Karpas-422 (cell line): ENCODE measurements at places on chromosomes 7 and 10.

GRCh38 chr7:138169441-138169851 lies 93.2 kb downstream of the AKR1D1 start:
- DNase-seq = no peak

DNA sequence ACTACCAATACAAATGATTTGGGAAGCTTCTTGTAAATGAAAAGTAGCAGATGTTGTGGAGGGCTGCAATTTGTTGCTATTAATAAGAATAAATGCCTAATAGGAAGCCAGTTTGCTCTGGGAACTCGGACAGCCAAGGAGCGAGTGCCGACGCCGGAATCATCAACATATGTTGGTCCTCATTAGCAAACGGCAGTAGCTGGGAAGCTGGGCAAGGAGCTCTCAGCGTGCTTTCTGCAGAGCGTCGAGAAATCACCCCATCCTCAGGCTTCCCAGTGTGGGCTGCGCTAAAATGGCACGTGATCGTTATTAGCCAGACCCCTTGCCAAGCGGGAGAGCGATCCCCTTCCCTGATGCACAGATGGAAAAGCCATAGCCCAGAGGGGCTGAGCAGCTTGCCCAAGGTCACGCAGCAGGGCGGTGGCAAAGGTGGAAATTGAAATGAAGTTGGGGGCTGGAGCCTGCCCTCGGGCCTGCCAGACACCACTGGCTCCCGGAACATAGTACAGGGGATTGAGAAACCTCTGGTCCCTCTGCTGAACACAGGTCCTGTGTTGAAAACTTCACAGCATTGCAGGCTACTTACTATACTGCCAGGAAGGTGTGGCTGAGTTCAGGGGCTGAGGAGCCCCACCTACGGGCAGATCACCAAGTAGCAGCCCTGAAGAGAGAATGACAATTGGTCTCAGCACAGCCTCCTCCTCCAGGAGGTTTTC lies 326.9 kb downstream of the PLXNA4 start:
- peak; percentile 67 for DNase-seq

DNA sequence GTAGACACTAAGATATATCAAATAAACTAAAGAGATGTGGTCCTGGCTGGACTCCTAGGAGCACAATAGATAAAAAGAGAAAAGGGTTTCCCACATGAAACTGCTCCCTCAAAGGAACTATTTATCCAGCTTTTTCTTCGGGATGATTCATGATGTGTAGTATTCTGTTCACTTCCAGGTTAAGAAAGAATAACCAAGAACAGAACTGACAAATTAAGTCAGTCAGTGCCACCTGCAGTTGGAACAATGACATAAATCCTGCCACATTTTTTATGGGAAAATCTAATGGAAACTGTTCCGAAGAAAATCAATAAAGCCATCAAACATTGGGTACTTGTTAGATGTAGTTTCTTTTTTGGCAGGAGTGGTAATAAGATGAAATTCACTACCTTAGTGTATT lies 87.1 kb downstream of the POLR1F start:
- no peak for DNase-seq

DNA sequence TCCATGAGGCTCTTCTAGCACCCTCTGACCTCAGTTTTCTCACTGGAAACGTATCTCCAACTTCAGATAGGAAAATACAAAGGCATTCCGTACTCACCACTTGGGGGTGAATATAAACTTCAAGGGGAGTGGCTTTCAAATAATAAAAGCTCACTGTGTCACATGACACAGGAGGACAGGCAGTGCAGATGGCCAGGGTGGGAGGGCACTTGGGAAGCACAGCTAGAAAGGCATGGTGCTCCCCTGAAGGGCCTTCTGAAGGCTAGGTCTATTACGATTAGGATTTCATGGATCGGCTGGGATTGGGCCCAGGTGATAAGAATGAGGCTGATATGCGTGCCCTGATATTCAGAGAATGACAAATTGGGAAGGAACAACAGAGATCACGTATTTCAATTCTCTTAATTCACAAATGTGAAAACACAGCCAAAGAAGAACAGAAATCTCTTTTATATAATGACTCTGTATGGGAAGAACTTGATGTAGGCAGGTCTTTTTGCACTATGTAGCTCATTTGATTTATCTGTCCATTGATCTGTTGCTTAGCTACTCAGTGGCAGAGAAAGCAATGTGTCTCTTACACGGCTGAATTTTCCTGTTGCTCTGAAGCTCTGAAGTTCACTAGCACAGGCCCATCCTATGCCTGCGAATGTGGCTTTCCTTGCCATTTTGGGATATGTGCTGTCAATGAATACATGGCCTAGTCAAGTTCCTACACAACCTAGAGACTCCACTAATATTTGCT lies 83.0 kb downstream of the BEND7 start:
- DNase-seq = no peak

GRCh38 chr10:14565199-14565598 lies 209.5 kb downstream of the FAM107B start:
- DNase-seq = no peak

- no peak for DNase-seq
These were observed 217.7 kb upstream of the ETV1 start for GRCh38 chr7:14207138-14207537.

DNA sequence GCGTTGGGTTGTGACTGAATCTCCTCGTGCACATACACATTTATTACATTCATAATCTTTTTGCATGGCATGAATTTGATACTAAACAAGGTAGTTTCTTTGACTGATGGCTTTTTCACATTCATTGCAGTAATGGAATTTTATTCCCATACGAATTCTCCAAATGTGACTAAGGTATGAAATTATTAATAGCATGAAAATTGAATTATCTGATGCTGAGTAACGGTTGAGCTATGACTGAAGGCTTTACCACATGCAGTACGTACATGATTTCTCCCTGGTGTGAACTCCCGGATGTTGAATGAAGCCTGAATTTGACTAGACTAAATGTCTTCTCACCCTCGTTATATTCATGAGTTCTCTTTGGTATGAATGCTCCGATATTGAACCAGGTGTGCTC lies 104.4 kb upstream of the C1GALT1 start:
- DNase-seq = no peak

DNA sequence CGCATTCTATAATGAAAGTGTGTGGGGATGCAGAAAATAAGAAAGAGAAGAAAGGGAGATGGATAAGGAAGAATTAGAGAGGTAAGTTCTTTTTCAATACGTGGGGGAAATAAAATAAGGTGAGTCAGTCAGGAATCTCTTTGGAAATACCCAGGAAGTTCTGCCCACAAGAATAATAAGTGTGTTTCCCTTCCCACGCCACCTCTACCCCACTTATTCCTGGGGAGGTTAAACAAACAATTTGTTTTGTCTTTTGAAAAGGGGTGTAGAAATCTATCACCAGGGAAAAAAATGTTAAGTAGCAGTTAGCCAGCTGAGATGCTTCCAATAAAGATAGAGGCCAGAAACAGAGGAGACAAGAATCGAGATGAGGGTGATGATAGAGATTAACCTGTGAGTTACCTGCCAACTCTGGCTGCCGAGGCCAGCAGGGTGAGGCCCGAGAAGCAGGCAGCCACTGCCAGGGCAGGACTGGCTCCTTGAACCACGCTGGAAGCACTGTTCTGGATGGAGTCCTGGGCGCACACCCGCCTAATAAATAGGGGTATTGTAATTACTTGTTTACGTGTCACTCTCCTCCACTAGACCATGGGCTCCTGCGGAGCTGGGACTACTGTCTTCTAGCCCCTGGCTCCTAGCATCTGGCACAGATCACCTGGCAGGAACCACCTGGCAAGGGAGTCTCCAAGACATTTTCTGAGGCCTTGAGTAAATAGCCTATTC lies 191.3 kb downstream of the FGFR2 start:
- no peak for DNase-seq

DNA sequence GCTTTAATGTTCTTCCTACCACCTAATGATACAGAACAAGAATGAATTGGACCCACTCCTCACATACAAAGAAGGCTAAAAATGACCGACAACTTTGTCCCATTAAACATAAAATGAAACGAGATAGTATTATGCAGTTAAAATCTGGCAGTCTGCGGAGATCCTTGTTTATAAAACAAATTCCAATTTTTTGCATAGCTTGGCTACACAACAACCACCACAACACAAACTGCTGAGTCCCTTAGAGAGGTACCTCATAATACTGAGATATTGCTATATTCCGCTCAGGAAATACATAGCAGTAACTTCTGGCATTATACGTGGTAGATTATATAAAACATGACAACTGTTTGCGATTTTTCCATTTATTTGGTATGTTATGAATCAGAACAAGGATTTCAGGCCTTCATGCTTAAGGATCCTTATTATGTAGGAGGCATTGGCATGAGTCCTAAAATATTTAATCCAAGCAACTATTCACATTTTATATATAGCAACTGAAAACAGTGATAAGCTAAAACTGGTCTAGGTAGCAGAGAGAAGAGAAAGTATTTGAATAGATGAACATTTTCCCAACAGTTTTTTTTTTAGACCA lies 96.0 kb downstream of the ANK3 start:
- DNase-seq = no peak

GRCh38 chr7:2810682-2811415 lies 33.3 kb downstream of the GNA12 start:
- DNase-seq = no peak

GRCh38 chr7:140155428-140155827 lies 21.4 kb downstream of the KDM7A start:
- DNase-seq = no peak
